GM12892 (cell line): ENCODE measurements at places on chromosomes 1 and 21.

- DNase-seq = no peak
These were observed 105.0 kb upstream of the ADGRL2 start for GRCh38 chr1:81695741-81696140.

- DNase-seq = no peak
These were observed 21.5 kb upstream of the SLC2A1 start for GRCh38 chr1:42979896-42980800.

GRCh38 chr1:29094433-29094832 lies 29.3 kb downstream of the TMEM200B start:
- no peak for DNase-seq

DNA sequence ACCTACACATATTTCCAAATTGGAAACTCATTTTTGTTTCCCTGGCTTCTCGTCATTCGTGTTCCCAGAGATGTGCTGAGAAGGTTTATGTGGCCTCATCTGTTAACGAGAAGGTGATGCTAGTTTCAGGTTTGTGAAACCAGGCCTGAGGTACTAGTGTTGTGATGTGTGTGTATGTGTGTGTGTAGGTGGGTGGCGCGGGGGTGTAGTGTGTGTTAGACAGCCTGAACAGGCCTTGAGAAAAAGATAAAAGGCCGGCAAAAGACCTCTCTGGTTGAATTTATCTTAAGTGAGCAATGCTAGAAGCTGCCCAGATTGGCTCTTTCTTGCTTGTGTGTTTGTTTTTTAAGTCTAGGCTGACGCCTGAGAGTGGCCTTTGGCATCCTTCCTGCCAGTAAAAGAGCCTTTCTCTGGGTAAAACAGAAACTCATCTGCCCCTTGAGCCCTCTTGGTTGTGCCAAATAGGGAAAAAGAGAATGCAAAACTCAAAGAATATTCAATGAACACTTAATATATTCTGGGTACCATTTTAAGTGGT lies 65.8 kb upstream of the HSD17B7 start:
- DNase-seq = no peak

GRCh38 chr1:234868296-234869147 lies 258.5 kb upstream of the IRF2BP2 start:
- DNase-seq = no peak
